ENCODE measurements at places on chromosomes 2 and 18.
A peak's percentile ranks its signal among the peaks of the same experiment; 100 is the strongest.

- peak; percentile 78 for DNase-seq
Measured at GRCh38 chr2:191478799-191479679, 198.9 kb upstream of the NABP1 start.

- no peak for DNase-seq
Measured at GRCh38 chr2:221431477-221431876, 140.6 kb downstream of the EPHA4 start.

DNA sequence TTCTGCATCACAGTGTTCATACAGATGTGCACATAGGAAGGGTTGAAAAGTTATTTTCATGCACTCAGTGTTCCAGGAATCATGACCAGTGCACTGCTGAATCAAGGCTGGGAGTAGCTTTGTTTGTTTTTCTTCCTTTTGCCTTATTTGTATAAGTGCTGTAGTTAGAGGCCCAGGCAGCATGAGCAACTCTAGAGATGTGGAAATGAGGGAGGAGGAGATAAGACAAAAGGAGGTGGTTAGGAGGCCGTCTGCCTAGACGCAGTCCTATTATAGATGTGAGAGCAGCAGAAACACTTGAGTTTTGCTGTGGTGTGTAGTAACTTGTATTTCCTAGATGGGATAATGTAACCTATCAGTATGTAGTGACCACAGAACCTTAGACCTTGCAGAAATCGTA, 264.3 kb upstream of the RASGRP3 start:
- peak; percentile 75 for DNase-seq

- no peak for DNase-seq
Measured at GRCh38 chr2:125961739-125962138, 694.2 kb upstream of the GYPC start.

All from AG20443 (cell line).